ENCODE measurements at places on chromosomes 12 and 14. TPM values are rescaled to one million over a fixed set of nuclear protein-coding genes. Genes with fewer than 3 reads are reported as not detected.

ARHGAP9 gene
- total RNA-seq: 2.7 TPM

TRIAP1 gene
- total RNA-seq: 26.0 TPM

GPX2 gene
- total RNA-seq: not detected

MDM1 gene
- total RNA-seq: 1.6 TPM

P2RX2 gene
- total RNA-seq: not detected

- peaks cover 2% of the 10 kb centered on the region for H3K27me3 ChIP-seq
- no peaks in the 10 kb centered on the region for H3K36me3 ChIP-seq
- H3K4me1 ChIP-seq: peaks cover 4% of the 10 kb centered on the region
- no peak for DNase-seq
- no peak overlapping the region for H3K4me3 ChIP-seq
- H3K27ac ChIP-seq: no peak overlapping the region
These were observed 2.6 kb upstream of the TAMALIN start for GRCh38 chr12:52004042-52004648.

- H3K36me3 ChIP-seq: no peaks in the 10 kb centered on the region
- H3K4me1 ChIP-seq: no peaks in the 10 kb centered on the region
- no peak overlapping the region for H3K27ac ChIP-seq
These were observed 10.6 kb downstream of the CEP128 start for GRCh38 chr14:80930836-80931389.

DNA sequence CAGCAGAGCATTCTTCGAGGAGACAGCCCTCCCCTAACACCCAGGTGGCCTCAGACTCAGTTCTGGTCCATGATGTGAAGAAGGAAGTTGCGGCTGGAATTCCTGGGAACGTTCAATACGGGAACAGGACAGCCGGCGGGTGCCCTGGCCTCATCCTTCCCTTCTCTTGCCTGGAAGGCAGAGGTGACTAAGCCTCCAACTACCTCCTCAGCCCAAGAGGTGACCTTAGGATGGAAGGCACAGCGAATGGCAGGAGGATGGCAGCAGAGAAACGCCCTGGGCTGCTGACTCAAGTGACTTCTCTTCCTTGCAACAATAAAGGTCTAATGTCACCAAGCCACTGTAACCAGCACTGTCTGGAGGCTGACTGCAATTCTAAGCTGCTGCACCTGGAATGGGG lies 36.1 kb downstream of the DHX37 start:
- H3K27ac ChIP-seq: no peak overlapping the region
- H3K27me3 ChIP-seq: no peaks in the 10 kb centered on the region

GRCh38 chr14:77485256-77485655 lies 13.4 kb downstream of the ISM2 start:
- DNase-seq: no peak
- H3K4me1 ChIP-seq: no peaks in the 10 kb centered on the region
- H3K36me3 ChIP-seq: no peaks in the 10 kb centered on the region

GRCh38 chr14:22338917-22339715 lies 249.9 kb downstream of the DAD1 start:
- H3K27me3 ChIP-seq: no peaks in the 10 kb centered on the region
- H3K4me1 ChIP-seq: peaks cover 8% of the 10 kb centered on the region
- H3K4me3 ChIP-seq: no peak overlapping the region

GRCh38 chr12:25319233-25319984 lies 68.7 kb upstream of the KRAS start:
- no peaks in the 10 kb centered on the region for H3K27me3 ChIP-seq
- H3K27ac ChIP-seq: no peak overlapping the region
- no peaks in the 10 kb centered on the region for H3K36me3 ChIP-seq

DNA sequence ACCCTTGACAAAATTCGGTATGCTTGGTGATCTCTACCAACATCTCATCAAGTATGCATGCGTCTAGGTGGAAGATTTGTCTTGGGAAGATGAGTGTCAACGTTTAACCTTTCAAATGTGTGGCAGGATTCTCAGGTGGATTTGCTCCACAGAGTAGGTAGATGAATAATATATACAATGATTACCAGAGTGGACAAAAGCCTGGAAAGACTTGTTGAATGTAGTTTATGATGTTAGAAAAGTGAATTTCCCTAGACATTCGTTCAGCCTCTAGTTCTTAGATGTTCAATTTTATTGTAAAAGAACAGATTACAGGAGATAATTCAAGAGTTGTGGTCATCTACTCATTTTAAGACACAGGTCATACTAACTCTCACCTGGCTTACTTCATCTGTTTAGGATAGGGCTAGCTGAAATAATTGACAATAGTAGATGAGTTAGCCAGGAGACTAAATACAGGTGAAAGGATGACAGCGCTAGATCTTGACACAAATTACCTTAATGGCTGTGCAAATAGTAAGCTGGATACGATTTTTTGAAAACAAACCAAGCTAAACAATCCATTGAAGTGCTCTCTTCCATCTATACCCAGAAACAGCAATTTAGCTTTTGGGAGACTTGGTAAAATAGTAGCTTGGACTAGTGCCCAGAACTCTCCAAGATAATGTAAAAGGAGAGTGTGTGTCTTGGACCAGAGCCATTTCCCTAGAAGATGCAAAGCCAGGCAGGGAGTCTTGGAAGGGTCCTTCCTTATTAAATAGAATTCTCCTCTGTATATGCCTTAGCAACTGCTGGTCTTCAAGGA lies 168.0 kb downstream of the DACT1 start:
- H3K27me3 ChIP-seq: no peaks in the 10 kb centered on the region
- H3K4me1 ChIP-seq: no peaks in the 10 kb centered on the region
- no peak overlapping the region for H3K27ac ChIP-seq
- no peaks in the 10 kb centered on the region for H3K36me3 ChIP-seq
- H3K4me3 ChIP-seq: no peak overlapping the region

GRCh38 chr14:101705733-101706508 lies 55.6 kb upstream of the PPP2R5C start:
- H3K27me3 ChIP-seq: no peaks in the 10 kb centered on the region
- H3K4me3 ChIP-seq: peak overlapping the region; percentile 53
- peaks cover 7% of the 10 kb centered on the region for H3K4me1 ChIP-seq
- H3K36me3 ChIP-seq: no peaks in the 10 kb centered on the region
- peak; percentile 42 for DNase-seq
